ENCODE measurements at places on chromosomes 5 and 9.

DNA sequence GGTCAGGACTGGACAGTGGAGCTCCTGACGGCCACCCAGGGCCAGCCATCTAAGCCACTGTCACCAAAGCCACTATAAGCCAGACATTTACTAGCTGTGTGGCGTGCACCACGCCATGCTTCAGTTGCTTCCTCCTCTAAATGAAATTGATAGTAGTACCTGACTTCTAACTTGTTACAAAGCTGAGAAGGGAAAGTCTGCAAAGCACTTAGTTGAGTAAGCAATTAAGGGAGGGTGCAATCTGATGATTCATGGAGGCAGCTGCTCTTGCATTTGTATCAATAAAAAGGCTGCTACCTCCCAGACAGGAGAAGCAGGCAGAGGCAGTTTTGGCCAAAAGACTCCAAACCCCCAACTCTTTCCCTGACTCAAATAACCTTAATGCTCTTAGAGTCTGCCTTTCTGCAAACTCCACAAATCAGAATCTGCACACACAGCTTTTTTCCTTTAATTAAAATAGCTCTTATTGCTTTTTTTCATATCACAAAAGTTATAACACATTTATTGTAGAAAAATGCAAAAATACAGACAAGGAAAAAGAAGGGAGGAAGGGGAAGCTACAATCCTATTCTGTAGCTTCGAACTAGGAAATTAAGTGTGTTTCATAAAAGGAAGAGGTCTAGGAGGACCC is 19.3 kb upstream of the RAPGEF1 start:
- DNase-seq: no peak

GRCh38 chr5:148374690-148375360 is 8.9 kb upstream of the FBXO38 start:
- DNase-seq: peak; percentile 22

- no peak for DNase-seq
Measured at GRCh38 chr5:160960592-160960991, 108.6 kb upstream of the ATP10B start.

DNA sequence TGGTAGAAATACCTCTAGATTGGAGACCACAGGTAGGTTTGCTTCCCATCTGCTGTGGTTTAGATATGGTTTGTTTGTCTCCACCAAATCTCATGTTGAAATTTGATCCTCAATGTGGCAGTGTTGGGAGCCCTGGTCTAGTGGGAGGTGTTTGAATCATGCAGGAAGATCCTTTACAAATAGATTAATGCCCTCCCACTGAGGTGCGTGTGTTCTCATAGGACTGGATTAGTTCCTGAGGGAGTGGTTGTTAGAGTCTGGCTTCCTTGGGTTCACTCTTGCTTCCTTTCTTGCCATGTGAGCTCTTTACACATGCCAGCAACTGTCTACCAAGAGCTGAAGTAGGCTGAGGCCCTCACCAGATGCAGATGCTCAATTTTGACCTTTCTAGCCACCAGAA is 391.1 kb upstream of the GRIA1 start:
- no peak for DNase-seq

DNA sequence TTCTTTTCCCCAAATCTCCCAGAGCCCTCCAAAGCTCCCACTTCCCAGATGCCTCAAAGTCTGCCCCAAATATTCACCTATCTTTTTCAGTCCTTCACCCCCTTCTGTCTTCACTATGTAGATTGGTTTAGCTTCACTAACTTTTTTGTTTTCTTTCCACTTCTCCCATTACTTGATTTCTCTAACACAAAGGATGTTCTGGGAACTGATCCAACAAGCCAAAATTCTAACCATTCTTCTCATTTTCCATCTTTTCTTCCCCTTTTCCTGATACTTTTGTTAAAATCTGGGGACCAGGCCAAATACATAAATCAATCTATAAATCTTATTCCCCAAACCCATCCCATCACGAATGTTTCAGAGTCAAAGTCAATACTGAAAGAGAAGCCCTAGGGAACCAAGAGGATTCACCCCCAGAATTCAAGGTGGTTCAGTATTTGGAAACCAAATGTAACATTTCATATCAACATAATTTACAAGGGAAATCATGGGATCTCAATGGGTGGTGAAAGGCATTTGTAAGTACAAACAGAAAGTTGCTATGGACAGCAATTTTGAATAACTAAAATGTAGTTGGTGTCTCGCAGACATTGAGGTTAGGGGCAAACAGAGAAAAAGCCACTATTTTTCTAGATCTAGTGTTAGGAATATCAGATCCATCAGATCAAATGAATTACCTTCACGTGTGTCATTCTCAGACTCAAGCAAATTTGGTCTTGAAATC is 35.3 kb downstream of the APTX start:
- no peak for DNase-seq

- no peak for DNase-seq
Measured at GRCh38 chr5:151264113-151264512, 11.1 kb downstream of the GM2A start.
